NCI-H1105 treated with DMSO at 0.1 percent for 48 hours (cell line): ENCODE measurements at places on chromosomes 5 and 9.

GRCh38 chr5:44332285-44332971 is 56.8 kb downstream of the FGF10 start:
- DNase-seq = peak; percentile 42

GRCh38 chr9:135062254-135062653 is 25.2 kb upstream of the OLFM1 start:
- no peak for DNase-seq

DNA sequence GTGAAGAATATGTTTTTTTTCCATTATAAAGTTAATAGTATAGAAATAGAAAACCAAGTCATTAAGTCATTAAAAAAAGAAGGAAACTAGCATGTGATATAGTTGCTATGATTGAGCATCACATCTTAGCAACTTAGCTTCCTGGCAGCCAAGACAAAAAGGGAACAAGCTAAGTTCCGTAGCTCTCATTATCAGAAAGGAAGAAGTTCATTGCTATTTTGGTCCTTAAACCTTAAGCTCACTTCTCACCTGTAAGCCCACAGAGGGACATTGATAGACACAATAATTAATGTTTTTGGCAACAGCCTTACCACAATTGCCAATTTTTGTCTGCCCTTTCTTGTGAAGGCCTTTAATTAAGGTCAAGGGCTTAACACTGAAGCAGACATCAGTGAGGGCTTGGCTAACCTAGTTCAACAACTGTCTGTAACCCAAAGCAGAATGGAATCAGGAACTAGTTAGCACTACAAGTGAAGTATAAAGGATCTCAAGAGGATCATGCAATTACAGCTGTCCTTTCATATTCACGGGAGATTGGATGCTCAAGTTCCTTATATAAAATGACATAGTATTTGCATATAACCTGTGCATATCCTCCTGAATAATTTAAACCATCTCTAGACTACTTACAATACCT is 24.0 kb upstream of the KLF4 start:
- DNase-seq = no peak

GRCh38 chr5:150570333-150570732 is 62.4 kb downstream of the NDST1 start:
- no peak for DNase-seq

GRCh38 chr5:11023945-11024344 is 262.9 kb upstream of the DAP start:
- no peak for DNase-seq

- DNase-seq = no peak
Observed at GRCh38 chr9:3043369-3043768, 199.5 kb upstream of the PUM3 start.

GRCh38 chr9:104456831-104457230 is 47.2 kb upstream of the OR13F1 start:
- no peak for DNase-seq

DNA sequence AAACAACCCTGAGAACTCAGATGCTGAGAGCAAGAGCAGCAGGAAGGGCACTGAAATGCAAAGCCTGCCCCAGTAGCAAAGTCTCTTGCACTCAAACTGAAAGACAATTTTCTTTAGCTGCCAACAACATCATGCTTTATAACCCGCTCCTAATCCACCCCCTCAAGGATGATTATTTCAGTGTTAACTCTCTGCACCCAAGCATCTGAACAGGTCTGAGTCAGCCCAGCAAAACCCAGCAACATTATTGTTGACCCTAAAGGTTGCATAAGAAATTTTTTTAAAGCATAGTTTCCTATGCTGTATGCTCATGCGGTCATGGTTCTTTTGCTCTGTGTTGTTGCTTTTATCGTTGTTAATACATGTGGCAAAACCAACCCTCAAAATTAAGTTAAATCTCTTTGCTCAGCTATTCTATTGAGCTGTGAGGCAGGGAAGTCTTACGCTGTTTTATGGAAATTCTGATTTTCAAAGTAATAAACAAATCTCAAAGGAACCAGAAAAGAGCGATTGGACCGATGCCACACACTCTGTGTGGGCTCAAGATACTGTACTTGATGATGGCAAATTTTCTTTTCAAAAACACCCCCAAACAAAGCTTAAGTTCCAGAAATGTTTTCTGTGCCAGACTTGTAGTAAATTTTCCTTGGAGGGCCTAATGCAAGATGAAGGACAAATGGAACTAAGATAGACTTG is 440.6 kb upstream of the MPDZ start:
- no peak for DNase-seq

DNA sequence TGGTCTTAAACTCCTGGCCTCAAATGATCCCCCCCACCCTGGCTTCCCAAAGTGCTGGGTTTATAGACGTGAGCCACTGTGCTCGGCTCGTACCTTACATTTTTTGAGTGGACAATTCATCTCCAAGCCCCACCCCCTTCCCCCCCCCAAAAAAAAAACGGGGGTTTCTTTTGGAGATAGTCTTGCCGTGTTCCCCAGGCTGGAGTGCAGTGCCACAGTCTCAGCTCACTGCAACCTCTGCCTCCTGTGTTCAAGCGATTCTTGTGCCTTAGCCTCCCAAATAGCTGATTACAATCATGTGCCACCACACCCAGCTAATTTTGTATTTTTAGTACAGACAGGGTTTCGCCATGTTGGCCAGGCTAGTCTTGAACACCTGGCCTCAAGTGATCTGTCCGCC is 31.3 kb downstream of the ANKHD1 start:
- DNase-seq = no peak

DNA sequence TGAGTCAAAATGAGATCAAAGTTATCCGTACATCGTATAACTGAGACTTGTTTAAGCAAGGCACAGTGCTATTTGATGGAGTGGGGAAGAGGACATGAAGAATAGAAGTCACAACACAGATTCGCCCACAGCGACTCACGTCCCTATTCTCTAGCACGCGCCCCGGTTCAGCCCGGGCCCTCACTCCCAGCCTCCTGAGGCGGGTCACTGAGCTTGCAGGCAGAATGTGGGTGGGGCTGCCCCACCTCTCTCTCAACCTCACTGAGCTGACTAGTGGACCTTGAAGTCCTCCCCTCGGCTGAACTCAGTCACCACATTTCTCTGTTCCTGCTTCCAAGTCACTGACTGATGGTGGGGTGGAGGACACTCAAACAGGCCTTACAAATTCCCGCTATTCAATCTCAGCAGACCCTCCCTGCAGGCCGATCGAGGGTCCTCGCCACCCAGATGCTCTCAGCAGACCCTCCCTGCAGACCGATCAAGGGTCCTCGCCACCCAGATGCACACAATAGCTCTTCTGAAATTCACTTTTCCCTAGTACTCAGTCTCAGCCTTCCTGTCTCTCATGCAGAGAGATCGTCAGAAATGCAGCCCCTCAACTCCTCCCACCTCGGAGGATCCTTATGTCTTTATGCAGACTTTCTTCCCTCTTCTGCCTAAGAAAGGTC is 12.9 kb downstream of the GLDC start:
- DNase-seq = no peak

- peak; percentile 57 for DNase-seq
Observed at GRCh38 chr9:137305060-137305797, 3.2 kb upstream of the NRARP start.

DNA sequence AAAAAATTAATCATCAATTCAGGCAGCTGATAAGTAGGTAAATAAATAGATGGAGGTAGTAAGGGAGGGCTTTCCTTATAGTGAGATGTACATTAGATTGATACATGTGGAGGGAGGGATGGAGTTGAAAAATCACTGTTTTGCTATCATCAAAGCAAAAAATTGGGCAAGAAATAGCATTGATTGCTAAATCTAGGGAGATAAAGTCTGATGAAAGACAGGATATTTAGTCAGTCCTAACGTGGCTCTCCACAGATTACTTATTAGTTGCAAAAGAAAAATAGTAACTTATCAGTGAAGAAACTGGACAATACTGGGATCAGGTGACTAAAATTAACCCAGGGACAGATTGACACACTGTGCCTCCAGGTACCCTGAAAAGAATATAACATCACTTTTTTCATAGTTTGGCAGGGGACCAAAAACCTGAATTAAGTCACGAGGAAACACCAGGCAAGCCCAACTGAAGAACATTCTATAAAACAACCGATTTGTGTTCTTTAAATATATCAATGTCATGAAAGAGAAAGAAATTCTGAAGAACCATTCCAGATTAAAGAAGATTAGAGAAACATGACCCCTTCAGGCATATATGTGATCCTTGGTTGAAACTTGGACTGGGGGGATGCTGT is 27.1 kb upstream of the GOLPH3 start:
- no peak for DNase-seq

DNA sequence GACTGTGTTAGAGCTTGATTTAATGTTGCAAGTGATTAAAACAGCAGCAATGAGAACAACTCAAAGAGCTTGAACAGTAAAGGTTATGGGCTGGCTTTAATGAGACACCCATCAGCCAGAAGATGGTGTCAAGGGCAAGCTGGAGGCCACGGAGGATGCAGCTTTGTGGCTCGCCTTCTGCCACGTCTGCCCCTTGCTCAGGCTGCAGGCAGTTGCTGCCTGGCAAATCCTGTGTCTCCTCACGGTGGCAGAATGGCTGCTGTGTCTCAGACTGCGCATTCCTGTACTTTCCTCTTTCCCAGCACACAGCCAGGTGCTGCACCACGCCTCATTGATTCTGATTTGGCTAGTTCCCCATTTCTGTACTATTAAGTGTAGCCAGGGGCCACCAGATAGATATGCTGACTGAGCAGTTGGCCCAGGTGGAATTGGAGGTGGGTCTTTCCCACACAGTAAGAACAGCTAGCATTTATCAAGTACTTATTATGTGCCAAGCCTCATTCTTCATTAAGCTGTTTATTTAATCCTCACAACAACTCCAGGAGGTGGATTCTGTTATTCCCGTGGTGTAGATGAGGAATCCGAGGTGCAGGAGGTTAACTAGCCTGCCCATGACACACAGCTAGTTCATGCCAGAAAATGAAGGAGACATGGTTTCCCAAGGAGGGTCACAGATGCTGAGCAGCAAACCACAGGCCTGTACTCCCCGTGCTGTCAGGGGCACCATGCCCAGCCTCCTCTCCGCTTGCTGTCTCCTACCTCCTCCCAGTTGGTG is 3.5 kb downstream of the NXNL2 start:
- DNase-seq = no peak

DNA sequence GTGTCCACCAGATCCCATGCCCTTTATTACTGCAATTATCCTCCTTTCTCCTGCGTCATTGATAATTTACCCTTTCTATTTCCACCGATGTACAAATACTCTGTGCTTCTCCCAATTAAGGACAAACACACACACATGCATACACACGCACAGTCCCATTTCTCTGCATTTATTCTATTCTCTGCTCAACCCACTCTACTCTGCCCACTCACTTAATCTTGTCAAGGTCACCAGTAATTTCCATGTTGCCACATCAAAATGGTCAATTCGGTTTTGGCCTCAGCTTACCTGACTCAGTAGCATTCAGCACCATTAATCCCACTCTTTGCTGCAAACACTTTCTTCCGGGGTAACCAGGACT is 14.6 kb upstream of the STRBP start:
- no peak for DNase-seq

DNA sequence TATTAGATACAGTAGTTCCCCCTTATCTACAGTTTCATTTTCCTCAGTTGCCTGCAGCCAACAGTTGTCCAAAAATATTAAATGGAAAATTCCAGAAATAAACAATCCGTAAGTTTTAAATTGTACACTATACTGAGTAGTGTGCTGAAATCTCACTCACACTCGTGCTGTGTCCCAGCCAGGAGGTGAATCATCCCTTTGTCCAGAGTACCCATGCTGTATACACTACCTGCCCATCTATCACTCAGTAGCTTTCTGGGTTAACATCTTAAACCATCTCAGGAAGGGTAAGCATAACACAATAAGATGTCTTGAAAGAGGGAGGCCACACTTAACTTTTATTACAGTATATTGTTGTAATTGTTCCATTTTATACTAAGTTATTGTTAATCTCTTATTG is 31.7 kb upstream of the DNAH5 start:
- DNase-seq = no peak

- no peak for DNase-seq
Observed at GRCh38 chr9:97873425-97873824, 20.4 kb downstream of the FOXE1 start.

- peak; percentile 40 for DNase-seq
Observed at GRCh38 chr5:177446200-177447065, at the start of gene PRR7. TSS of gene PRR7 (plus strand) at chr5:177446814. CDS start at chr5:177455068, 8,254 bp downstream.

DNA sequence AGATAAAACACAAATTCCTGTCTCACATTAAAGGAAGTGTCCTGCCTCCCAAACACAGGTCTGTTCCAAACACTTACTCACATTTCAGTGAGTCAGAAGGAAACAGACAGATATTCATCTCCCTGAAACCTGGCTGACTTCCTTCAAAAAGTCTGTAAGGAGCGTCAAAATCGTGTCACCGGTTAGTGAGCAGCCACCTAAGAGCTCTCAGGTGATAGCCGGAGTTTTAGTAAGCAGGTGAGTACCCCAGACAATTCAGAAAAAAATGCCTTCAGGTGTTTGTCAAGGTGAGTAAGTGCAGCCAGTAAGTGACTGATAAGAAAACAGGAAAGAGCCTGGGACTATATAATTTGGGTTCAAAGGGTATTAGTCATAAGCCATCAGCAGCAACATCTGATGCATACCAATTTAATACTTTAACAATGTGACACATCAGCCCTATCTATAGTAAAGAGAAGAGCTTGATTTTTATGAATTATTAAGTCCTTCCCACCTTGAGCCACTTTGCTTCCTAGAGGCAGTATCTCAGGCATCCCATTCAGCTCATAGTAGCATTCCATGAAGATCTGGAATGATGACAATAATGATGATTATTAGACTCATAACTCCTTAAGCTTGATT is 1.3 kb upstream of the ITGA2 start:
- no peak for DNase-seq

GRCh38 chr5:119187776-119188529 is 117.1 kb downstream of the DMXL1 start:
- no peak for DNase-seq

DNA sequence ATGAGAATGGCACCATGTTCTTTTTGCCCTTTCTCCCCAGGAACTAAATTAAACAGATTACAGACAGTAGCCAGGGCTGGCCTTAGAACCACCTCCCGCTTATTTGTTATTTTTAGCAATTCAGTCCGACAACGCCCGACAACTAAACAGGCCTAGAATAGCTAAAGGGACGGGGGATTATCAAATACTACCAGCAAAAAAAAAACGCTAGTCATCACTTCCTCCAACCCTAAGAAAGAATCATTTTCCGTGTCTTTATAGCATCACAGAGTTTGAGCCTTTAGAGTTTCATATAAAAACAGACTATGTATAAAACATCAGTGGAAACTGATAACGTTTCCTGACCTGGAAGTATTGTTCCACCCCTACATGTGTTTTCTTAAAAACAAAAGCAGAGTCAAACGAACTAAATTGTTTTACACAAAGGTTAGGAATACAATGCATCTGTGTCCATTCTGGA is 35.3 kb downstream of the PFDN1 start:
- no peak for DNase-seq

- DNase-seq = no peak
Observed at GRCh38 chr5:410911-411517, 32.0 kb upstream of the EXOC3 start.

DNA sequence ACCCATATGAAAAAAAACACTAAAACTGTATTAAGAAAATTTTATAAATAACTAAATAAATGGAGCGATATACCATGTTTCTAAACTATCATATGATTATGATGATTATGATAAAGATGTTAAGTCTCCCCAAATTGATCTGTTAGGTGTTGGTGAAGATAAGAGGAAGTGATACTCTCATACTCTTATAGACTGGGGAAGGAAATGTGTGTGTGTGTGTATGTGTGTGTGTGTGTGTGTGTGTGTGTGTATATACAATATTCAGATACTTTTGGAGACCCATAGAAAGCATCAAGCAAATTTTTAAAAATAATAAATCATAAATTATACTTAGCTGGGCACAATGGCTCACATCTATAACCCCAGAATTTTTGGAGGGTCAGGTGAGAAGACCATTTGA is 62.9 kb downstream of the TMEM232 start:
- no peak for DNase-seq
